ENCODE measurements at places on chromosomes 11 and 22.

- DNase-seq = no peak
Observed at GRCh38 chr22:47000256-47000655, 237.8 kb downstream of the TBC1D22A start.

GRCh38 chr11:37571246-37571645, 973.2 kb upstream of the RAG2 start:
- DNase-seq = no peak

- DNase-seq = no peak
Observed at GRCh38 chr11:62654297-62654696, 1.2 kb upstream of the INTS5 start.

DNA sequence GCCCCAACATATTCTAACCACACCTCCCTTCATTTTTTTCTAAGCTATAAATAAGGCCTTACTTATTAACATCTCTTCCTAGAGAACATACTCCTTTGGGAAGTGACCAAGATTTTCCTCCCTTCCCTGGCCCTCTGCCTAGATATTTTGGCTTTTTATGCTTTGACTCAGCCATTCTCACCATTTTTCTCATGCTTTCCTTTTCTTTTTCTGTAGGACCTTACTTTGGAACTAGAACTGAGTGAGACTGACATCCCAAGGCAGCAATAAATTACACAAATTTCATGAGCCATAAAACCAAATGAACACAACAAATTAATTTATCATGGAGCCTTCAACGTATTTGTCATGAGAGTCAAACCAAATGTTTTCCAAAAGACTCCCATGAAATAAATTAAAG, 142.7 kb upstream of the CTSC start:
- no peak for DNase-seq

- DNase-seq = no peak
Observed at GRCh38 chr11:11510939-11511338, 110.9 kb downstream of the GALNT18 start.

DNA sequence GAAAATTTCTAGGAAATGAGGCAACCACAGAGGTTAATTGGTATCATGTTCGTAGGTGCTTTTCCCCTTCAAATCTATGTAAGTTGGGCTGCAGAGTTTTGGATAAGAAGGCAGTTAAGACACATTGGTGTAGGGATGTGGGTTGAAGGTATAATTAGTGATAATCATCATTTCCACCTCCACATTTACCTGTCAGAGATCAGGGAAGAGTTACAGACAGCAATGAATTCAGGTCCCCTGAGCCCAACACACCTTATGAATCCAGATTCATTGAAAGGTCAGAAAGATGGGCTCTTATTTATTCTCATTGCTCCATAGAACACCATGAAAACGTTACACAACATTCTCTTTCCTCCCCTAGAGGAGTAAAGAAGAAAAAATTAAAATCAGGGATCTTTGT, 308.7 kb downstream of the C11orf87 start:
- DNase-seq = no peak

GRCh38 chr11:114199051-114199450, 97.1 kb upstream of the NNMT start:
- DNase-seq = no peak

DNA sequence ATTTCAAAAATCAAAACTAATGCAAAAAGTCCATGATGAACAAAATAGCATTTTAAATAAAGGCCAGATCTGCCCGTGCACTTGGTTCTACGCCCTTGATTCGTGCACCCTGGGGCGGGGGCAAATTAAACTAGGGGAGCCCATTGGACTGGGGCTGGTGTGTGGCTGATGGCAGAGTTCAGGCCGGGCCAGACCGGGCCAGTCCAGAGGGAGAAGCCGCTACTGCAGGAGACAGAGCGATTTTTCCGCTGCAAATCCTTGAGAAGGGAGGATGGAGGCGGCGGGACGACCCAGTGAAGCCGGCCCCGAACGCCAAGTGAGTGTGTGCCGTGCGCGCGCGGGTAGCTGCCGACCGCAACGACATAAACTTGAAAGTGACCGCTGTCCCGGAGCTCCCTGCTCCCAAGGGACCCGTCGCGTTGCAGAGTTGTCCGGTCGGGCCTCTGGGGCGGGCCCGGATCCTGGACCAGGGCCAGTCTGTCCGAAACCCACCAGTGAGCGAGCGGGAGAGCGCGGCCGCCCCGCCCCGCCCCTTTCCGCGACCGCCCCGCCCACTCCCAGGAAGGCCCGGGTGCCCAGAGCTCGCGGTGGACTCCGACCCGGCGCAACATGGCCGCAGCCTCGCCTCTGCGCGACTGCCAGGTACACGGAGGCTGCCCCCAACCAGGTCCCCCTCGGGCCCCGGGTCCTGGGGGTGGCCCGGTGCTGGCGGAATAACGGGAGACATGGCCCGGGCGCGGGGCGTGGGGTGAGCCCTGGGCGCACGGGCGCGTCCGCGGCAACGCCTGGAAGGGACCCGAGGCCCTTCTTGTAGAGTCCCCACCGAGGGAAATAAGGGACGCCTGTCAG, at the start of gene TTC38:
Gene TTC38, plus strand, starts transcription at position 578 of the 849 bp plus-strand sequence. Its CDS starts 32 bp downstream, at position 610.
- DNase-seq = peak; percentile 42

DNA sequence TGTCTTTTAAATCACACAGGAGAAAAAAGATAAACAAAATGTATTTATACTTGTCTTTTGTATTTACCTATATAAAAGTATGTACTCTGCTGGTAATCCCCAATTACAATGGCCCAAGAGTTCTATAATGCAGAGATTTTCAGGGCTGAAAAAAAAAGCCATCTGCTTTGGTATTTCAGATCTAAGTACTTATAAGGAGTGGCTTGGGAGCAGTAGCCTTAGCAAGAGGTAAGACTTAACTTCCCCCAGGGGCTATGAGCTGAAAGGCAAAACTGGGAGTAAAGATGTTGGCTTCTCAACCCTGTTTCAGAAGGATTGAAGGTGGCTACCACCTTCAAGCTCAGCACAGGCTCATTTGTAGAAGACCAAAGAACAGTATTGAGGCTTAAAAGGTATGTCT, 35.3 kb upstream of the EP300 start:
- no peak for DNase-seq

DNA sequence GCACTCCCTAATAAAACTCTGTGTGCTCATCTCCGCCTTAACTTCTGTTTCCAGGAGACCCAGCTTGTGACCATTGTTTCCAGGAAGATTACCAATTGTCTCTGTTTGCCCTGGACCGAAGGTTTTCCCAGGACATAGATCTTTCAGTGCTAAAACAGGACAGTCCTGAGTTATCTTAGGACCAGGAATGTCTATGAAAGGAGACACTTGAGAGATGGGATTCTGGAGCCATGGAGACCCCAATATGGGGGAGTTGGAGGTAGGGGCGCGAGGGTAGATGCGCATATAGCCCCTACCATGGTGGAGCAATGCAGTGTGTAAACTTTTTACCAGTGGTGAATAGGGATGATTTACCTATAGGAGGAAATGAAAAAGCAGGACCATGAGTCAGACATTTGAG, 10.2 kb upstream of the PRAME start:
- no peak for DNase-seq

DNA sequence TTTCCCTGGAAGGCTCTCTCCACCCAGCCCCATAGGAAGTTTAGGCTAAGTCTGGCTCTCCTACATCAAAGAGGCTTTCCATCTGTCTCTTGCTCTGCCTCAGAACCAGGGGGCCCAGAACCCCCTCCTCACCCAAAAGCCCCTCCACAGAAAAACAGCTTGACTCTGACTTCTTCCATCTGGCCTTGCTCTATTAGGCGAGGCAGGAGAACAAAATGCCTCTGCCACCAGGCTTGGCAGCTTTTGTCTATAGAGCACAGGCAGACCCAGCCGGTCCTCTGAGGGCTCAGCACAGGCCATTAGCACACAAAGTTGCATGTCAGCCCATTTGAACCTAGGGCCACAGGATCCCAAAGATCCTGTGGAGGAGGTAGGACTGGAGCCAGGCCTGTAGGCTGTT, 75.7 kb upstream of the SUSD2 start:
- DNase-seq = no peak

DNA sequence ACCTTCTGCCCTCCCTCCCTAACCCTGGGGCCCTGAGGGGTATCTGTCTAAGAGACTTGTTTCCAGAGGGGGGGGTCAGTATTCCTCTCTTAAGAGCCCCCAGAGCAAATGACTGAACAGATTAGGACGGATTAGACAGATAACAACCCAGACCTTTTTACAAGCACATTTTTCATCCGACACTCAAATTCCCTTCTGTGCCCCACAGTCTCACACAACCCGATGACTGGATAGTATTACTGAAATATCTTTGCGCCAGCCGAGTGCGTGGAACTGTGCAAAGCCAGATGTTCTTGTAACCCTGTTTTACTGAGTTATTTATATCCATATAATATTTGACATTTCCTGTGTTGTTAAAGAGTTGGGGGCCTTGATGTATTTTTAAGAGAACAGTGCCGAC, 30.9 kb upstream of the FLI1 start:
- no peak for DNase-seq

DNA sequence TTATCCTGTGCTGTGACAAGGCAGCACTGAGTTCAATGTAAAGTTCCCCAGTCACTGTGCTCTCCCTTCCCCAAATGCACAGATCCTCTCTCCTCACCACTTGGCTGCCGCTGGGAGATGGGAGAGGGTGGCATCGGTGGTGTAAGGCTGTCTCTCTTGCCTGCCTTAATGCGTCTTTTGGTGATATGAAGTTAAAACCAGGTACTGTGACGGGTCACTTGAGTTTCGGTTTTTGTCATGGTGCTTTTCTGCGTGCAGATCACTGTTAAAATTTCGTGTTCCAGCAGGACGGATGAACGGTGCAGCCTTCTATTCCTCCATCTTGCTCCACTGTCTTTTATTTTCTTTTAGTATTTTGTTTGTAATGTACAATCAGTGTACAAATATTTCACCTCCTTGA, 18.6 kb downstream of the GLB1L2 start:
- no peak for DNase-seq

- DNase-seq = peak; percentile 61
Observed at GRCh38 chr11:96199563-96200025, 143.4 kb downstream of the MAML2 start.

DNA sequence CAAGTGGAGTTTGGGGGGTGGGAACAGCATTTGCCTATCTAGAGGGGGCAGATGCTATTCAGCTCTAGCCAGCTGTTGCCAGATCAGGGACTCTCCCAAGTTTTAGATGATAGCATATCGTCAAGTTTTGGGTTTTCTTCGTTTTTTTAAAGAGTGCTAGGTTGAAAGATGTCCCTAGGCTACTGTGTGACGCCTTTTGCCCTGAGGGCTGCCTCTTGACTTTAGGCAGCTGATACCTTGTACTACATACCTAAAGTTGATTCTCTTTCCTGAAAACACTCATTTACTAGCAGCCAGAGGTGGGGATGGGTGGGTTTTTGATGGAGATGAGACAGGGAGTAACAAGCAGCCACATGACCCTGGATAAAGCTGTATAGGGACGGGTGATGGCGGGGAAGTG, 87.1 kb downstream of the ABTB2 start:
- DNase-seq = no peak

- no peak for DNase-seq
Observed at GRCh38 chr11:109853156-109853776, 239.9 kb upstream of the ZC3H12C start.

DNA sequence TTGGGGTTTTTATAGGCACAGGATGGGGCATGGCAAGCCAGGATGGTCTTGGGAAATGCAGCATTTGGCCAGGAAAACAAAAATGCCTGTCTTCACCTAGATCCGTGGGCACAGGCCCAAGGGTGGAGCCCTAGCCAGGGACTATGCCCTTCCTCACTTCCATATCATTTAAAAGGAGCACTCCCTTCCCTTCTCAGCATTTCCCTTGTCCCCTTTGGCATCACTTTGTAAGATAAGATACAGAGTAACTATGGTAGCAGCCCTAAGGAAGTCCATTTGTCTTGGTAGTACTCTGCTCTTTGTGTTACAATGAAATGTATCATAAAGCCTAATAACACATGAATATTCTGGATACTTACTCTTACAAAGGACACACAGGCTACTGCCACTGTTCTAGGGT, 1092.6 kb upstream of the TENM4 start:
- DNase-seq = no peak

GRCh38 chr22:17537155-17537554, 26.1 kb upstream of the SLC25A18 start:
- DNase-seq = no peak

DNA sequence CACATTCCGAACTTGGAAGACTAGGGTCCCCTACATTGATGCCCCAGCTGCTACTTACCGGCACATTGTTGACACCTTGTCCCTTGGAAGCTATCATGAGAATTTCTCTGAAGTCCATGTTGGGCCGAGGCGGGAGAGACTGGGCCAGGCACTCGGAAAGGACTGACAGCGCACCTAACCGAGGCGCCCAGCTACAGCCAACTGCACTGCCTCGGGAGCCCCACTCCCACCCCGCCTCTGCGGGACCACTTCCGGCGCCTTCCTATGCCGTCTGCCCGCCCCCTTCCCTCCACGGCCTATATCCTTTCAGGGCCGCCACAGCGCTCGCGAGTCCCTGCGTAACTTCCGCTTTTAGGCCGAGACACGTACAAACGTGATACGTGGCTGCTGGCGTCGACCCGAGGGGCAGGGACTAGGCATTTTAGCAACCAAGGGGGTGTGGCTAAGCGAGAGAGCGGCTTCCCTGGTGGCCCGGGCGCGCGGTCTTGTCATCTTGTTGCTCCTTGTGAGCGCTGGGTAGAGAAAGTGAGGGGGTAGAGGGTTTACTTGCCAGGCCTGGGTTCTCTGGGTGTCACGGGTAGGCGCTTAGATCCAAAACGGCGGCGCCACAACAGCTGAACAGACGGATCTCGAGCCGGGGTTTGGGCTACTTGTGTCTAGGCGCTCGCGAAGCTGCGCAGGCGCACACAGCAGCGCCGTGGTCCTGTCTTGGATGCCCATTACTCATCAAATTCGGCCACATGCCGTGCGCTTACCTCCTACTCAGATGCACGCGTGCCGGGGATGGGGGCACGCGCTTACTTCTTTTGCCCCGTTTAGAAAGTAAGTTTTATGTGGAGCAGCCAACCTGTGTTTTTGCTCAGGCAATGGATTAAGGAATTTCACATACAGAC, at the start of gene SPTY2D1:
Gene SPTY2D1, minus strand, starts transcription at position 203 of the 893 bp plus-strand sequence. Its CDS starts 85 bp downstream, at position 118.
- DNase-seq = peak; percentile 97

- no peak for DNase-seq
Observed at GRCh38 chr22:30262112-30262511, 4.5 kb downstream of the OSM start.

DNA sequence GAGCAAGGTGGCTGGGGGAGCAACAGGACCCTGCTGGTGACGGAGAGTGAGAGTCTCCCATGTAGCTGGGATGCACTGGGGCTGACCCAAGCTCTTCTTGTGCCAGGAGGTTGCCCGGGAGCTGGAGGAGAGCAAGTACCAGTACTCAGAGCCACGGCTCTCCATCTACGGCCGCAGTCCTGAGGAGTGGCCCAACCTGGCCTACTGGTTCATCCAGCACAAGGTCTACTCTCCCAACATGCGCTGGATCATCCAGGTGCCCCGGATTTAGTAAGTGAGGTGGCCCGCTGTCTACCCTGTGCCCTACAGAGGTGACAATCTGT, 40.4 kb downstream of the AMPD3 start:
- no peak for DNase-seq

DNA sequence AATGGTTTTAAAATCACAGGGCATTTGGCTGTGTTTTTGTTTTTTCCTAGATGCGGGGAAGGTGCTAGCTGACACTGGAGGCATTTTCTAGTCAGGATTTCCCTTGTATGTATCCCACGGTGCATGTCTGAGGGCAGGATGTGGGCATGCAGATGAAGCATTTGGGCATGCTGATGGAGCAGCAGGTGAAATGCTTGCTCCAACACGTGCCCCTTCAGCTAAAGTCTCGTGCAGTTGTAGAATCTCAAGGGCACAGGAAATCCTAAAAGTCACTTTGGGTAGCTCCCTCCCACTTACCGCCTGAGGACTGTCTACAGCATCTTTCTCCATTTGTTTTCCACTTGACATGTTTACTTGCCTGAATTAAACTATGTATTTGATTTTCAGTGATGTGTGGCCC, 429.4 kb upstream of the B3GAT1 start:
- no peak for DNase-seq

- no peak for DNase-seq
Observed at GRCh38 chr22:28148816-28149465, 229.9 kb upstream of the PITPNB start.
